ENCODE measurements at places on chromosomes 11 and 22.
A peak's percentile ranks its signal among the peaks of the same experiment; 100 is the strongest.

GRCh38 chr22:20464096-20464614 lies 26.5 kb upstream of the SCARF2 start:
- no peak for DNase-seq

DNA sequence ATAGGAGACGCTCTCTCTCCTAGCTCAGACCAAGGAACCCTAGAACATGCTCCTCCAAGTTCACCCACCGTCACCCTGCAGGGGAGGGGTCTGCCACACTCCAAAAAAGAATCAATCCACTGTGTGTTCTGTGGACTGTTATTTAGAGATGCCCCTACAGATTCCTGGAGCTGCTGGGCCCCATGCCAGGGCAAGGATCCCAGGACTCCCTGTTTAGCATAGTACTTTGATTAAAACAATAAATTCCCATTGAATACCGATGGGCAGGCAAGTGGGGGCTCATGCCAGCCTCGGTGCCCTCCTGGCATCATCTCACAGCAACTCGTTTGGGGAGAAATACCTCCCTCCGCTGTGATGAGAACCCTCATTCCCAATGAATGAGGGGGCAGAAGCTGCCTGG lies 247.5 kb downstream of the ST3GAL4 start:
- DNase-seq, result no peak

DNA sequence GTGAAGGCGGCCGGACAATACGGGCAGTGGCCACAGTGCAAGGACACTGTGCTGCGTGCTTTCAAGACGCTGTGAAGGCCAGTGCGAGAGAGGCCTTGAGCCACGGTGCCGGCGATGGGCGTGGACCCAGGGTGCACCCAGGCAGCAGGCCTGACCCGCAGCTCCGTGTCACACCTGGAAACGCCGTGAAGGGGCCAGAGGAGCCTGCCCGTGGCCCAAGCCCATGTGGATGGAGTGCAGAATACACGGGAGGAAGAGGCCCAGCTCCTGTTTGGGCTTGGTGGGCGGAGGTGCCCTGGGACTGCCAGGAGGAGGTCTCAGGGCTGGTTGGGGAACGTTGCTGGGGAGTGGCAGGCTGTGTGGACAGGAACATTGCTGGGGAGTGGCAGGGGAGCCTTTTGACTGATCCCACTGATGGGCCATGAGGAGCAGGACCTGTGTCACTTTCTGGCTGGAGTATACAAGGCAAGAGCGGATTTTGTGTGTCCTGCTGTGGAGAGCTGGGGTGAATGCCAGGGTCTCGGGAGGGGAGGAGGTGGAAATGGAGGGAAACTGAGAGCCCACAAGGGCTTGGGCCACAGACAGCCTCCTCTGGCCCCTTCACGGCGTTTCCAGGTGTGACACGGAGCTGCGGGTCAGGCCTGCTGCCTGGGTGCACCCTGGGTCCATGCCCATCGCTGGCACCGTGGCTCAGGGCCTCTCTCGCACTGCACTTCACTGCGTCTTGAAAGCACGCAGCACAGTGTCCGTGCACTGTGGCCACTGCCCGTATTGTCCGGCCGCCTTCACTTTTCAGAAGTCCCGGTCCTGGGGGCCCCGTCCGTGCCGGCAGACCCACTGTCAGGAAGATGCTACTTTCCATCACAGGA lies 925.4 kb downstream of the BRD1 start:
- peak; percentile 28 for DNase-seq

DNA sequence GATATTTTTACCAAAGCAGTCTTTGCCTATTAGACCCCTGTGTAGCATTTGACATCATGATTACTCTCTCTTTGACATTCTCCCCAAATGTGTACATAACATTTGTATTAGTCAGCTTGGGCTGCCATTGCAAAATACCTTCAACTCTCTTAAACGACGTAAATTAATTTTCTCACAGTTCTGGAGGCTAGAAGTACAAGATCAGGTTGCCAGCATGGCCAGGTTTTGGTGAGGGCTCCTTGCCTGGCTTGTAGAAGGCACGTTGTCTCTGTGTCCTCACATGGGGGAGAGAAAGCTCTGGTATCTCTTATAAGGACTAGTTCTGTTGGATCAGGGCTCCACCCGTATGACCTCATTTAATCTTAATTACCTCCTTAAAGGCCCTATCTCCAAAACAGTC lies 12.3 kb upstream of the DLAT start:
- no peak for DNase-seq
